Stimulated activated CD4-positive, alpha-beta T cell treated with anti-CD3 and anti-CD28 coated beads, Interleukin-15, amount 100 ng/mL, for 1 hour (primary cell): ENCODE measurements at places on chromosomes 3 and 15.

DNA sequence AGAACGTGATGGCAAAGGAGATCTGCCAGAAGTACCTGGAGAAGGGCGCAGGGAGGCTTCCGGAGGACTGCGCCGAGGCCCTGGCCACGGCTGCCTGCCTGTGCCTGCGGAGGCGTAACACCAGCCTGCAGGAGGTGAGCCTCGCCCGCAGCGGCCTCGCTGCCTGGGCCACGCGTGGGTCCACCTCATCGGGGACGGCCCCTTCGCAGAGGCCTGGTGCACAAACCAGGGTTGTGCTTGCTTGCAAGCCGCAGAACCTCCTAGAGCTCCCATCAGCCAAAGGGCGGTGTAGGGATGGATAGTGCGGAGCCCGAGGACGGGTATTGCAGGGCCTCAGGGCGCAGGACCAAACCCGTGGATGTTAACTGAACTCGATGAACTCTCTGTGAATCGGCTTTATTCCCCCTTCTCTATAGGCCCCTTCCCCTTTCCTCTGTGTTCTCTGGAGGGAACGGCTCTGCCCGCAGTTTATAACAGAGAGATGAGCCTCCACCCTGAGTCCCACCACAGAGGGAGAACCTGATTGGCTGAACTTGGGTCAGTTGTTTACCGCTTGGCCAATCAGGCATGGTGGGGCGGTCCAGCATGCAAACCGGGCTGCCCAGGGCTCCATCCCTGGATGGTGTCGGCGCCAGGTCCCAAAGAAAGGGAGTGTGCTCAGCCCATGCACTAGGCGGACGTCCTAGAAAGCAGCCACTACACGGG, 13.6 kb upstream of the TATDN2 start:
- no peak for DNase-seq

GRCh38 chr3:60386306-60386705, 864.9 kb downstream of the FHIT start:
- no peak for DNase-seq

- no peak for DNase-seq
Measured at GRCh38 chr15:40368719-40369473, 10.9 kb downstream of the DISP2 start.

DNA sequence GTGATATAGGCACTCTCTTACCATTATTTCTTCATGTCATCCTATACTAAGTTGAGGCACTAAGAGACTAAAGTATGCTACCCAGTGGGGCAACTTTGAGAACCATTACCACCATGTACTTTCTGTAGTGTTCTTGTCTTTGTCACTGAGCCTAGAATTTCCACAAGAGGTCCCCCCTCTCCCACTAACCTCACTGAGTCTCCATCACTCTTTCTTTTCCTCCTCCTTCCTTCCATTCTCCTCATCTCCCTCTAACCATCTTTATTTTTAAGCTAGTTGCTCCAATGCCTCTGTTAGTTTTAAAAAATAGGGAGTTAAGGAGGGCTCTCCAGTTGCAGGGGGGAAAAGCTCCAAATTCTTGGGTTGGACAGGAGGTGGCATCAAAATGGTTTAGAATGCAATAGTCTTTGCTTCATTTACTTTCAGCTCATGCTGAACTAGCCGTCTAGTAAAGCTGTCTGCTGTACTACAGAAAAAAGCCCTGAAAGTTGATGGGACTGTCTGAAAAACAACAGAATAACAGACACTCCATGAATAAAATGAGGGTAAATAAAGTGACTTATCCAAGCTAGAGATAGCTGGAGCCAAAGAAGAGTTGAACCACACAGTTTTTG, 85.1 kb upstream of the MYRIP start:
- DNase-seq, result no peak

- DNase-seq, result no peak
Measured at GRCh38 chr3:132569153-132569552, 27.9 kb upstream of the ACKR4 start.

DNA sequence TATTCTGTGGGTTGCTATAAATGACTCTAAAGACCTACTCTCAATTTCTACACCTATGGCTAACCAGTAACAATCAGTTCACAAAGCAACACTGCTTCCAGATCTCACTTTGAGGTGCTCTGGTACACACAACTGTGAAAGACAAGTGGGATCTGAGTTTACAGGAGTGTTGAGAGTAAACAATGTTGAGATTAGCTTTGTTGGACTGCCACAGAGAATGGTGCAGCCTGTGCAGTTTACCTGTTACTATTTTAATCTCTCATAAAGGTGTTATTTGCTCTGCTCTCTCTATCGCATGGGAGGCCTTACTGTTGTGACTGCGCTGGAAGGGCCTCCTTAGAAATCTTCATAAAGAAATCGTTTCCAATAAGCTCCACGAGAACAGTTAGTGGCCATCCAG, 112.0 kb downstream of the SOX2 start:
- no peak for DNase-seq

GRCh38 chr3:54494209-54494608, 371.9 kb downstream of the CACNA2D3 start:
- no peak for DNase-seq

GRCh38 chr15:100909989-100910955, 8.9 kb upstream of the LRRK1 start:
- no peak for DNase-seq

- DNase-seq, result no peak
Measured at GRCh38 chr15:88480981-88481380, 13.5 kb downstream of the MRPS11 start.

- DNase-seq, result no peak
Measured at GRCh38 chr15:73965758-73966113, 26.4 kb downstream of the STOML1 start.

DNA sequence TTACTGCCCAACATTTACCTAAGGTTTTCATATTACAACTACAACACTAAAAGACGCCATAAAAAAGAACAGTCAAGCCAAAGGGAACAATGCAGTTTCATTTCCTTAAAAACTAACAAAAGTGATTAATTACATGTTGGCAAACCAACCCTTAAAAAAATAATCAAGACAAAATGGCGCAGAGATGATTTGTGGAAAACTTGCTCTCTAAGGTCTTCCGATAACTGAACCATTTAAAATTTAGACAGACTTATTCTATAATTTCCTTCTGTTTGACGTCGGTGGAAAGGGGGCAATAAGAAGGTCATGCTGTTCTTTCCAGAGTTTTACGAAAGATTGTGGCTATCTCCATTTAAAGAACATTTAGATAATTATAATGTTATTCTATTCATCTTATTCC, 87.6 kb downstream of the RYK start:
- no peak for DNase-seq

- DNase-seq, result no peak
Measured at GRCh38 chr3:124588794-124589193, 141.5 kb upstream of the UMPS start.
